ENCODE measurements at places on chromosomes 1 and 21.

DNA sequence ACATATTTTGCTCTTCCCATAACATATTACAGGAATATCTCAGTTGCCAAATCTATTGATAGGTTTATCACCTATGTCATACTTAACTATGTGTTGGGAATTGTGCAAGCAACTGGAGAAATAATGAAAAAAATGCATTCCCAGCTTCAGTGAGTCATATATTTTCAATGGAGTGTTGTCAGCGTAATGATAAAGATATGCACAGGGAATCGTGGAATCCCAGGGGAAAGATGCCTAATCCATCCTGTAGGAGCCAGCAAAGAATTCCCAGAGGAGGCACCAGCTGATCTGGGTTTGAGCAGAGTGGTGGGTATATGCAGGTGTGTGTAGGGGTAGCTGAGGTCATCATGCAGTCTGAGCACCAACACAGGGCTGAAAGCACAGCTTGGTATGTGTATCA is 213.3 kb upstream of the DAB1 start:
- no peak for DNase-seq

DNA sequence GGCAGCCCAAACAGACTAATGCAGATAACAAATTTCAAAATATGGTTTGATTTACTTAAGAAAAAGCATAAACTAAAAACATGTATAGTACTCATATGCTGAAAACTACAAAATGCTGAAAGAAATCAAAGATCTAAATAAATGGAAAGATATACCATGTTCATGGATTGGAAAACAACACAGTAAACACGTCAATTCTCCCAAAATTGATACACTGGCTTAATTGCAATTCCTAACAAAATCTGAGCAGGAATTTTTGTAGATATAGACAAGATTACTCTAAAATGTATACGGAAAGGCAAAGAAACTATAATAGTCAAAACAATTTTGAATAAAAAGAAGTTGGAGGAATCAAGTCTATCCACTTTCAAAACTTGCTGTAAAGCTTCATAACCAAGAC is 21.0 kb downstream of the SLC19A1 start:
- DNase-seq = no peak

GRCh38 chr21:43944757-43945156 is 67.4 kb upstream of the TRAPPC10 start:
- no peak for DNase-seq

DNA sequence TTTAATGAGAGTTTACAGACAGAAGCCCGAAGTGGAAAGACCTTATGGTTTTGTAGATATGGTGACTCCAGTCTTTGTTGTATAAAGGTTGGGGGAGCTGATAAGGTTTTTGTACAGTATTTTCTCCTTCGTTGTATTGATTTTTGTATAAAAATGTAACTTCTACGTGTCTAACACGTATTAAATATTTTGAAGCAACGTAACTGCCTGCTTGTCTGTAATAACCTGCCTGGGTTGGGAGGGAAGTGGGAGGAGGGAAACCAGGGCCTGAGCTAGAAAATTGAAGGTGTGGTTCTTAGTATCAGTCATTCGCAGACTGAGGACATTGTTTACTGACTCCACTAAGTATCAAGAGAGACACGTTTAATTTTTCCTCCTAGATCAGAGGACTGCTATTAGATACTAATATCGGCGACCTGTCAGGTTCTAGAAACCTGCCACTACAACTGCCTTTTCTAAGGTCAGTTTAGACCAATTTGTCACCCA is 2.2 kb downstream of the IER5 start:
- no peak for DNase-seq

- peak; percentile 6 for DNase-seq
Observed at GRCh38 chr1:67429528-67430357, 459 bp downstream of the SERBP1 start.

- no peak for DNase-seq
Observed at GRCh38 chr1:60589916-60590315, 492.4 kb upstream of the NFIA start.

GRCh38 chr1:203668401-203668800 is 41.8 kb downstream of the ATP2B4 start:
- no peak for DNase-seq

DNA sequence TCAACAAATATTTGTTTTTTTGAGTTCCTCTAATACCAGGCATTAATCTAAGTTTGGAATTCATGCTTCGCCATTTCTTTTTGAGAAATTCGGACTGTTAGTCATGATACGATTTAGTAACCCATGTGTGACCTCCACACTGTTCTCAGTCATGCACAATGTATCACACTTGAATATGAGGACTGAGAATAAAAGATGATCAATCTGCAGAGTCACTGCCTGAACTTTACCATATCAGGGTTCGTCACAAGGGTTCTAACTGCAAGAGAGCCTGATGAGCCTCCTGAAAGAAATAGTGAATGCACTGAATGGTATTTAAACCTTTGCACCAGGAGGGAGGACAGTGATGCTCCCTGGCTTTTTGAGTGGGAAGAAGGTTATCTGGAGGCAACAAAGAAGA is 10.9 kb upstream of the FASLG start:
- DNase-seq = no peak

- DNase-seq = no peak
Observed at GRCh38 chr1:174157157-174157806, 2.0 kb upstream of the RABGAP1L start.

- no peak for DNase-seq
Observed at GRCh38 chr1:108016451-108016920, 51.5 kb upstream of the VAV3 start.

- DNase-seq = no peak
Observed at GRCh38 chr1:230139315-230139714, 72.3 kb downstream of the GALNT2 start.

- no peak for DNase-seq
Observed at GRCh38 chr1:68103011-68103545, 52.7 kb upstream of the DIRAS3 start.
